ENCODE measurements at places on chromosomes 3 and 15.

GRCh38 chr3:114538211-114538610 lies 244.4 kb downstream of the TIGIT start:
- no peak overlapping the region for H3K4me3 ChIP-seq
- no peak overlapping the region for H3K27ac ChIP-seq
- no peaks in the 10 kb centered on the region for H3K36me3 ChIP-seq
- H3K27me3 ChIP-seq, result no peaks in the 10 kb centered on the region
- H3K4me1 ChIP-seq, result no peaks in the 10 kb centered on the region

DNA sequence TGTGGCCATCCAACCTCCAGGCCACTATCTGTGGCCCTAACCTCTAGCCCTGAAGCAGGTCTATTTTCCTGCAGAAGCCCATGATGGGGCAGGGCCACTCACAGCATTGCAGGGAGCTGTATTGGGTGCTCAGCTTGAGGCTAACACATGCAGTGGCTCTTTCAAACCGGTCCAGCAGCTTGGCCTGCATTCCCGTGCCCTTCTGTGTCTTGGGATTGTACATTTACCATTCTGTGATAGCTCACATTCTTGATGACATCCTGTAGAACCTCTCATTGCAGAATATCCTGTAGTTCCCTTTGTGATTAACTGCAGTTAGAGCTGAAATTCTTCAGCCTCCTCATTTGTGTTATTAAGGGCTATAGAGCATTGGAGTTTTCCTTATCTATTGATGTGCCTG lies 60.8 kb upstream of the ANKRD34C start:
- H3K27ac ChIP-seq, result no peak overlapping the region
- no peaks in the 10 kb centered on the region for H3K36me3 ChIP-seq
- H3K27me3 ChIP-seq, result peaks cover 5% of the 10 kb centered on the region
- no peak overlapping the region for H3K4me3 ChIP-seq

- H3K27me3 ChIP-seq, result peaks cover 10% of the 10 kb centered on the region
- no peaks in the 10 kb centered on the region for H3K36me3 ChIP-seq
- H3K4me3 ChIP-seq, result no peak overlapping the region
- DNase-seq, result no peak
Observed at GRCh38 chr3:102672305-102672704, 237.5 kb downstream of the ZPLD1 start.

DNA sequence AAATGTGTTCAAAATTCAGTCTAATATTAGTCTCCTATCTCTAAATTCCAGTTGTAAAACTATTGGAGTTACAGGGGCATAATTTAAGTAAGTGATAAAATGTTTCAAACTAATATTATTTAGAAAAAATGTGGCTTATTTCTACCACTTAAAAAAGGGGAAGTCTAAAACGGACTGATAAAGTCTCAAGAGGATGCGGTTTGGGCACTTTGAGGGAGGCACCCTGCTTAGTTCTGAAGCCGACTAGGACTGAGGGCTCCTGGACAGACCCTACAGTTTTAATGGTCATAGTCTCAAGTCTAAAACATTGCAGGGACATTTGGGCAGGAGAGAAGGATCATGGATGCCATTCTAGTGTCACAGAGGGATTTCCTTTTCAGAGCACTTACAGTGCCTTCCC lies 566.3 kb downstream of the NR2F2 start:
- no peaks in the 10 kb centered on the region for H3K4me1 ChIP-seq
- no peaks in the 10 kb centered on the region for H3K27me3 ChIP-seq
- no peak for DNase-seq

GRCh38 chr3:158103081-158103886 lies 2.9 kb downstream of the SHOX2 start:
- H3K27me3 ChIP-seq, result peaks cover 90% of the 10 kb centered on the region
- peak overlapping the region; percentile 71 for H3K27ac ChIP-seq
- no peak for DNase-seq
- no peak overlapping the region for H3K4me3 ChIP-seq
- peaks cover 31% of the 10 kb centered on the region for H3K4me1 ChIP-seq

GRCh38 chr3:155233213-155233612 lies 60.3 kb downstream of the STRIT1 start:
- H3K27ac ChIP-seq, result no peak overlapping the region
- no peaks in the 10 kb centered on the region for H3K4me1 ChIP-seq
- no peak overlapping the region for H3K4me3 ChIP-seq
- no peak for DNase-seq
- H3K36me3 ChIP-seq, result no peaks in the 10 kb centered on the region

- peaks cover 48% of the 10 kb centered on the region for H3K4me1 ChIP-seq
- no peak overlapping the region for H3K4me3 ChIP-seq
- no peaks in the 10 kb centered on the region for H3K27me3 ChIP-seq
- H3K36me3 ChIP-seq, result peaks cover 12% of the 10 kb centered on the region
Observed at GRCh38 chr3:126910231-126910630, 72.7 kb upstream of the PLXNA1 start.

DNA sequence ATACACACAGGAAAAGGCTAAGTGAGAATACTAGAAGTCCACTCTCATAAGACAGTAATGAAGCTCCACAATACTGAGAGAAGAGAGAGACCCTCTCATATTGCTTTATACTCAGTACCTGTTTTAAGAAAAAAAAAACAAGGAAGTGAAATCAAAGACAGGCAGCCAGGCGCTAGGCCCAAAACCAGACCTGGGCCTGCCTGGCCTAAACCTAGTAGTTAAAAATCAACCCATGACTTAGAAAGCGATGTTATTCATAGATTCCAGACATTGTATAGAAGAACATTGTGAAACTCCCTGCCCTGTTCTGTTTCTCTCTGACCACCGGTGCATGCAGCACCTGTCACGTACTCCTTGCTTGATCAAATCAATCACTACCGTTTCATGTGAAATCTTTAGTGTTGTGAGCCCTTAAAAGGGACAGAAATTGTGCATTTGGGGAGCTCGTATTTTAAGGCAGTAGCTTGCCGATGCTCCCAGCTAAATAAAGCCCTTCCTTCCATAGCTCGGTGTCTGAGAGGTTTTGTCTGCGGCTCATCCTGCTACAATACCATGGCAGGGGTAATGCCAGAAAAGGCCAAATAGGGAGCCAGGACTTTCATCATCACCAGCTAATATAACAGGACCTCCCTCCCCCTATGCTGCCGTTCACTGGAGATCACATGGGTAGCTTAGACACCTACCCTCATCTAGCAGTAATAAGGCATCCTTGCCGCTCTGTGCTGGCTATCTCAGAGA lies 1294.1 kb downstream of the NSUN3 start:
- H3K27me3 ChIP-seq, result no peaks in the 10 kb centered on the region
- no peaks in the 10 kb centered on the region for H3K36me3 ChIP-seq
- no peak for DNase-seq

DNA sequence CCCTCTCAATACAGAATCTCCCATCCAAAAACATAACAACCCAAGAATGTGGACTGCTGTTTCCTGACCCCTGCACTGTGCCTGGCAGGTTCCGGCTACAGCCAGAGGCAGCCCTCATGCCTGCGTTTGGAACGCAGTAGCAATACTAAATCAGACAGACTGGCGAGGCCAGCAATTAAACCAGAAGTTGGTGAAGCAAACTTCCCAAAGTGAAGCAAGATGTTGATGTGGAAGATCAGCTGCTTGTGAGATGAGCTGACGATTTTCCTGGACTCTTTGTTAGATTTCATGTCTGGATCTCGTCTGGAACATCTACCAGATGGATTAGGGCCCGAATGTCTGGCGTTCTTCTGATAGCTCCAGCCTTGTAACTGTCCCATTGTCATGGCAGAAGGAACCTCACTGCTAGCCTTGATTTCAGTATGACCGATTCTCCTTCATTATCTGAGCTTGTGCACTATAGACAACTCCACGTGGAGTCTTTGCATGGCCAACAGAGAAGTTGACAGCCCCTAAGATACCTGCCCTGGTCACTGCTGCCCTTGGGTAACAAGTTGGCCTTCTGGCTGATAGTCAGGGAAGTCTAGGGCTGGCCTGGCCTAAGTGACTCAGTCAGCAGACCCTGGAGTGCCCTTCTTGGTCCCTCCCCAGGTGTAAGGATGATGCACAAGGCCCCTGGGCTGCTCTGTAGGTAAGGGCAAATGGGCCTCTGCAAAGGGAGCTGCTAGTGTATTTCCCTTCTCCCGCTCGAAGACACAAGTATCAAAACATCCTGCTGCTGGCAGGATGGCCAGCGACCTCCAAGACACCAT lies 126.5 kb downstream of the ADAMTS17 start:
- H3K27ac ChIP-seq, result no peak overlapping the region
- no peak for DNase-seq
- H3K4me3 ChIP-seq, result no peak overlapping the region
- no peaks in the 10 kb centered on the region for H3K36me3 ChIP-seq
- H3K4me1 ChIP-seq, result no peaks in the 10 kb centered on the region

DNA sequence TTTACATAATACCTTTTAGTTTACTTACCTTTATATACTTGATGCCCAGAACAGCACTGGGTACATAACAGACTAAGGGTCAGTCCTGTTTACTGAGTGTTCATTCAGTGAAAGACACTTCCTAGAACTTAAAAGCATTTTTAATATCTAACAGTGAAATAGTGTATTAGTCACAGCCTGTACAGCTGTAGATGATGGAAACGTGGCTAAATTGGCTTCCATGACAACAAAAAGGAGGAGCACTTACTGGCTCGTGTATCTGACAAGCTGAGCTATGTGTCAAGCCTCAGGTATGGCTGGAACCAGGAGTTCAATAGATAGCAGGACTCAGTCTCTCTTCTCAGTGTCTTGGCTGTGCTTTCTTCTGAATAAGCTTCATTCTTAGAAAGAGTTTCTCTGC lies 40.2 kb downstream of the CMTM8 start:
- H3K36me3 ChIP-seq, result no peaks in the 10 kb centered on the region

DNA sequence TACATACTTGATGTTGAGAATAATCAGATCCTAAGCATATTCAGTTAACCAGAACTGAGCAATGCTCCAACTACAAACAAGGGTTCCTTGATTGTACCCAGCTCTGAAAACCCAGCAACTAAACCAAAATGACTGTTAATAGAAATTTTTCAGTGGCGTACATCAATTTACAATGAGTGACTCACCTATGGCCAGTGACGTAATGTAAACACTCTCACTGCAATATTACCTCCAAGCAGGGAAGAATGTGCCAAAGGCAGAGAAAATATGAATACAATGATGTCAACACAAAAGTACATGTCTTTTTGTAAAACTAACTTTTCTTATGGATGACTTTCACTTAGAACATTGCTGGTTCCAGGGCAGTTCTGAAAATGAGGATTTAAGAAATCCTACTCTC lies 611.3 kb downstream of the EDEM1 start:
- DNase-seq, result no peak
- no peaks in the 10 kb centered on the region for H3K4me1 ChIP-seq
- H3K27me3 ChIP-seq, result no peaks in the 10 kb centered on the region

Data from activated T-helper 2 cell treated with anti-CD3 and anti-CD28 coated beads, Interferon-gamma antibody, Interleukin-2, Interleukin-4, amounts not matched to agents 10 μg/mL and 5 μg/mL and 100 μg/mL, durations not matched to agents 14 hours and 24 hours and 36 hours (primary cell).